ENCODE measurements at places on chromosomes 2 and 18. TPM values are rescaled to one million over a fixed set of nuclear protein-coding genes. Genes with fewer than 3 reads are reported as not detected.

DNA sequence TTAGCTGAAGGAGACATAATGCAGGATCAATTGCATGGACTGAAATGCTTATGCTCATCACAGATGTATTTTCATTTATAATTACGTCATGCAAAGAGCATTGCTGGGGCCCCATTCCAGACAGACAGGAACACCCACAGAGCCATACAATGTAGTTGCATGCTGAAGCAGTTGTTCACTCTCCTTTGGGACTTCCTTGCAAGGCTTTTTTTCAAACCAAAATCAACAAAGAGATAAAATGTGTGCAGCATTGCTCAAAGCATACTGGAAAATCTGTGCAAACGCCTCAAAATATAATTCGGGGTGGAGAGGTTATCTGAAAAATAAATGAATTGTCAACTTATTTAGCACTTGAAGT lies 463.2 kb downstream of the CDH2 start:
- no peak for ATAC-seq

DNA sequence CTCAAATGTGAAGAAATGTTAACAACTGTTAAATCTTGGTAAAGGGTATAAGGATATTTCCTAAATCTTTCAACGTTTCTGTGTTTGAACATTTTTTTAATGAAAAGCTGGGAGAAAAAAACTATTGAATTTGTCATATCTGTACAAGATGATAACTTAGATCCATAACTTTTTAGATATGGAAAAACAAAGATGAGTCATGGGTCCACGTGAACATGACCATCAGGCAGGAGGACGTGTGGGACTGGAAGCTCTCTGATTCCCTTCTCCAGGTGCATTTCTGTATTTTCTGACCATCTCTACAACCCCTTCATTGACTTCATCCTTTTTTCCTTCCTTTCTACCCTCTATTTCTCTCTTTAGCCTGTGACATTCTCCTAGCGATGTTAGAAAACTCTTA lies 141.6 kb downstream of the DHRS9 start:
- ATAC-seq = no peak

GRCh38 chr2:11955314-11955713 lies 208.9 kb downstream of the LPIN1 start:
- ATAC-seq = no peak

DNA sequence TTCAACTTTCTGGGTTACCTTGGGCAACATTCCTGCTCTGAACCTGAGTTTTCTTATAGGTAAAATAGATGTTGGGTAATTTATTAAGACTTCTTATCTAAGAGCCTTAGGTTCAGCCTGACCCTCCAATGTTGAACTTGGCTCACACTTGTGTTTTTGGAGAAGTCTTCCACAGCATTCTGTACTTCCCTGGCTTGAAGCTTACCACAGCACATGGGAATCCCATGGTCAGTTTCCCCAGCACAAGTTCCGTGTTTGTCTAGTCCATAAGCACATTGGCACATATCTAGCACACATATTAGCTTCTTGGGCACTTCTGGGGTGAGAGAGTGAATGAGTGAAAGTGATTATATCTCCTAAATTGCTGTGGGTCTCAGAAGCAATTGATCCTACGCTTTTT lies 782.5 kb upstream of the HS6ST1 start:
- no peak for ATAC-seq

DNA sequence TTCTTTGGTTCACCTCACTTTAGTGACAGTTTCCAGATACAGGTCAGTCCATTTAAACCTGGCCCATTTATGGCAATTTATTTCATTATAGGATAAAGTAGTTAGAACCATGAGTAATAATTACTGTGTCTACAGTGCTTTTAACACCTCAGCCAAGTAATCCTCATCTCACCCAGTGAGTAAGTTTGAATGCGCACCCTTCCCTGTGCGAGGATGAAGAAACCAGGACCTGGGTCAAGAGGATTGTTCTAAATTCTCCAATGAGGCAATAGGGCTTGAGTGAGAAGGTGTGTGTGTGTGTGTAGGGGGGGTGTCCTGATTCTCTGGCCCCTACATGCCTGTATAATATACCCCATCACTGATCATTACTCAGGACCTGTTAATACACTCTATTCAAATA lies 854 bp upstream of the MYO1B start:
- ATAC-seq = no peak

- ATAC-seq = no peak
Measured at GRCh38 chr18:76747676-76748075, 74.7 kb upstream of the ZNF236 start.

DNA sequence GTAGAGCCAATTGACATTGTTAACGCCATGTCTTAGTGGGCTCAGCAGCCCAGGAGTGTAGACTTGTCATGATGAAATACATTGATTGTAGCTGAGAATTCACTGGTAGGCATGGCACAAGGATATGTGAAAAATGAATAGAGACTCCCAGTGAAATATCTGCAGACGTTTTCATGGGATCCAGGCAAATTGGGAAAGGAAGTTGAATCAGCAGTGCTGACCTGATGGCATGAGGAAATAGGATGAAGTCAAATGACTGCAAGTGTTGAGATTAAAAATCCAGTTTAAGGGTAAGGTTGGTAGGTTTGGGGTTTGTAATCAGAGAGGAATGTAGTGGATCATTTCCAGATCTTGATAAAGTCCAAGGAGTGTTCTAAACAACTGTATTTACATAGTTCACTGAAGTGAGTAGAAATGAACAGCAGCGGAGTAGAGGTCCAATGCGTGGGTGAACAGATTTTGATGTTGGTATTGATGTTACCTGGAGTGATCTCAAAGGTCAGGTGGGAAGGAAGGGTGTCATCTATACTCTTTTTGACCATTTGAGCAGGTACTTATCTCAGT lies 24.6 kb downstream of the INSIG2 start:
- peak; percentile 32 for ATAC-seq

DNA sequence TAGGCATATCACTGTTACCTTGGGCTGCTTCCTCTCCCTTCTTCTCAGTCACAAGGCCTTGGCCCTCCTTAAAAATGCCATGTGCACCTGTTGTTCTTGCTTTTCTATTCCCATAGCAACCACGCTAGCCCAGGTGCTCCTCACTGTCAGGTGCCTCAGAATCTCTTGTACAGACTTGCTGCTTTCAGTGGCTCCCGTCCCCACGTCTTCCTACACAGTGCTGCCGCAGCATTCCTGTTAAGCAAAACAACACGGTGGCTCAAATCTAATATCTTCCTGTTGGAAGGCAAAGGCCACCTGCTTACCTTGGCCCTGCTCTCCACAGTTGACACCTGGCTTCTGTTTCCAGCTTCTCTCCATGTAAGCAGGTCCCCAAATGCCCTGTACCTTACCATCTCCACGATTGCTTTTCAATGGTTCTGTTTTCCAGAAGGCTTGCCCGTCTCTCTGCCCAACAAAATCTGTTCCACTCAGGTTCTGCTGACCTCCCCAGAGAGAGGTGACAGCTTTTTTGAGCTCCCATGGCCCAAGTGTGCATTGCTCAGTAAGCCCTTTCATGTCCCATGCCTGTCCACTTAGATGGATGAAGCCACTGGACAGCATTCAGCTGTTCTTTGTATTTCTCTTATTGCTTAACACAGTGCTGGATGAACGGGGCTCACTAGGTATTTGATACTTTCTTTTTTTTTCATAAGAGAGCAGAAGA lies 240.4 kb downstream of the PRKCE start:
- no peak for ATAC-seq

GRCh38 chr2:10887476-10887875 lies 24.3 kb upstream of the KCNF1 start:
- ATAC-seq = no peak

Gene TBR1
- 0.06 TPM for total RNA-seq

Gene FAM117B
- total RNA-seq = 5.6 TPM

All from activated T-helper 17 cell treated with anti-CD3 and anti-CD28 coated beads, Interleukin-2, amount 50 U/mL, for 72 hours (primary cell).